ENCODE measurements at places on chromosomes 3 and 15.
A peak's percentile ranks its signal among the peaks of the same experiment; 100 is the strongest.

DNA sequence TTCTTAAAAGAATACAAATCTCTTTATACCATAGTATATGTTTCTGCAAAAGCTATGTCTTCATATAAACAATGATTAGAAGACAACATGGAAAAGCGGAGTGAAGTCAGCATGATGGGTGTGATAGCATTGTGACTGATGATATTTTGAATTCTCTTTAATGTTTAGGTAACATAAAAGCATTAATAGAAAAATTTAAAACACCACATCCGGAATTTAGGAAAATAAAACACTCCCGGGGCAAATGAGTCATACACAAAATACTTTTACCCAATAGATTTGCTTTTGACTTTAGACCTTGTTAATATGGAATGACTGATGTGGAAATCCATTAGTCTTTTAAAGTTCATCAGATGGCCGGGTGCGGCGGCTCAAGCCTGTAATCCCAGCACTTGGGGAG lies 134.7 kb downstream of the P3H2 start:
- DNase-seq, result no peak

- DNase-seq, result no peak
These were observed 33.5 kb downstream of the CHAC1 start for GRCh38 chr15:40986820-40987219.

DNA sequence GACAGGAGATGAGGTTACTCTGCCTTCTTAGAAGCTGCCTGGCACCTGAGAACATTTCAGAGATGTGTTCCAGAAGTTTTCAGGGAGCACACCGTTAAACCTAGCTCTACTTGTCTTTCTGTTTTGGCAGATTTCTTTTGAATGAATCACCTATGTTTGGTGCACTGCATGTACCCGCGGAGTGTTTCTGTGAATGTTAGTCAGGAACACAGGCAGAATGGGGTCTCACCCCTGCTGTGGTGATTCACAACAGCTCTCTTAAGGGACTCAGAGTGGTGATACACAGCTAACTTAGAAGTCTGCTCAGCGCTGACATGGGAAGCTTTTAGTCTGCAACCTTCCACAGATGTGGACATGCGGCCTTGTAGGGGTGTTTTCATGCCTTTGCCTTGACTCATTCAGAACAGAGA lies 24.0 kb downstream of the TSEN2 start:
- DNase-seq, result no peak

- DNase-seq, result no peak
These were observed 405.4 kb upstream of the THRB start for GRCh38 chr3:24899901-24900603.

DNA sequence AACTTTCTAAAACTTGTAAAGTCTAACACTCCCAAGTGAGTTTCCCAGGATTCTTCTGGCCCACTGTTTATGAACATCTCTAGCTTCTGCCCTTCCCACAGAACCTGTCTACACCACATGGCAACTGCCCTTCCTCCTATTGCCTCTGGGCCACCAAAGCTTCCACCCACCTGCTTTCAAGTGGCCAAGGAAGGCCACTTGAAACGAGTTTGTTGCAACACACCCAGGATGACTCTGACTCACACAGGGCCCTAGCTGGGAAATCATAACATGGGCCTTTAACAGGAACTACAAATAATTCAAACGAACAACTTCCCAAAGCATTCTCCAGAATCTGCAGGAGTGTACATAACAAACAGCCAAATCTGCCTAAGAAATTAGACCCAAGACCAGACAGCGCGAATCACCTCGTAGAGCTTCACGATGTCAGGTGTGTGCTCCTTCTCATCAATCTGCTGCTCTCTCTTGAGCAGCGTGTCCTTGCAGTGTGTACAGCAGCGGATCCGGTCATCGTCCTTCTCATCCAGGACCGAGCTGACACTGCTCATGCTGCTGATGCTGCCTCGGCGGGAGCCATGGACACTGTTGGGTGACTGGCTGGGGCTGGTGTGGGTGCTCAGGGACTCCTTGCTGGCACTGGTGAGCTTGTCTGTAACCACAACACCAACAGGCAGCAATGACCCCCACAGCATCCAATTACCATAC lies 16.8 kb downstream of the RBSN start:
- DNase-seq, result peak; percentile 74

DNA sequence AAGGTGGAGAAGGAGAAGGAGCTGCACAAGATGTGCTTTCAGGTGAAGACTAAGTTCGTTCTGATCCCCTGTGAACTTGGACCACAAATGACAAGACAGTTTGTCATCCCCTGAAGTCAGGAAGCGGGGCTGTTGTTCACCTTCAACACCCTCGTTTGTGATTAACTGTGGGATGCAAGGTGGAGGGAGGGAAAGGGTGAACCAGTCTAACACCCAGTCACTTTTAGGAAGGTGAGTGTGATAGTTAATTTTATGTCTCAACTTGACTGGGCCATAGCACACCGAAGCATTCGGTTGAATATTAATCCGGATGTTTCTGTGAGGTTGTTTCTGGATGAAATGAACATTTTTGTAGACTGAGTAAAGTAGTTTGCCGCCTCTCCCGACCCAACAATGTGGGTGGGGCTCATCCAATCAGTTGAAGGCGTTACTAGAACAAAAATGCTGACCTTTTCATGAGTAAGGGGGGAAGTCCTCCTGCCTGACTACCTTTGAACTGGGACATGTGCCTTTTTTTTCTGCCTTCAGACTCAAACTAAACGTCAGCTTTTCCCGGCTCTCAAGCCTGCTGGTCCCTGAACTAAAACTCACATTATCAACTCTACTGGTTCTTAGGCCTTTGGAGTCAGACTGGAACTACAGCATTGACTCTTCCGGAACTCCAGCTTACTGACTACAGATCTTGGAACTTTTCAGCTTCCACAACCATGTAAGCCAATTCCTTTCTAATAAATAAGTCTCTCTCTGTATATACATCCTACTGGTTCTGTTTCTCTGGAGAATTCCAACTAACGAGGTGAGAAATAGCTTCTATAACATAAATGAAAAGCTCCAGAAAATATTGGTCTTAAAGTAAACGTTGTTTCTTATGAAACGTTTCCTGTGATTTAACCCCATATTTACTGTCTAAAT lies 264.0 kb upstream of the SLITRK3 start:
- no peak for DNase-seq

- no peak for DNase-seq
These were observed 4.1 kb downstream of the RCN2 start for GRCh38 chr15:76935620-76936019.

- DNase-seq, result no peak
These were observed 110.4 kb upstream of the GMNC start for GRCh38 chr3:190972840-190973270.

DNA sequence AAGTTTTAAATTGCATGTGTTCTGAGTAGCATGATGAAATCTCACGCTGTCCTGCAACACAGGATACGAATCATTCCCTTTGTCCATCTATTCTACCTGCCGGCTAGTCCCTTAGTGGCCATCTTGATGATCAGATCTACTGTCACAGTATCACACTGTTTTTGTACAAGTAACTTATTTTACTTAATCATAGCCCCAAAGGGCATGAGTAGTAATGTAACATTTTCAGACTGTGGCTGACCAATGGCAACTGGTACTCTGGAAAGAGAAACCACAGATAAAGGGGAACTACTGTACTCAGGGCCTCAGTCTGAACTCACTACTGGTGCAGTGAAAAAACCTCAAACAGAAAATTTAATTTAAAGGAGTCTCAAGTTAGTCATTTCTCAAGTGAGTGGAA lies 127.3 kb upstream of the MRPL3 start:
- DNase-seq, result no peak
